ENCODE measurements at places on chromosomes 5 and 9. TPM values are rescaled to one million over a fixed set of nuclear protein-coding genes. Genes with fewer than 3 reads are reported as not detected.

The DCAF10 gene
- 26.4 TPM for polyA plus RNA-seq

GRCh38 chr5:151678713-151679112 is 8.0 kb downstream of the SPARC start:
- no peak for DNase-seq

DNA sequence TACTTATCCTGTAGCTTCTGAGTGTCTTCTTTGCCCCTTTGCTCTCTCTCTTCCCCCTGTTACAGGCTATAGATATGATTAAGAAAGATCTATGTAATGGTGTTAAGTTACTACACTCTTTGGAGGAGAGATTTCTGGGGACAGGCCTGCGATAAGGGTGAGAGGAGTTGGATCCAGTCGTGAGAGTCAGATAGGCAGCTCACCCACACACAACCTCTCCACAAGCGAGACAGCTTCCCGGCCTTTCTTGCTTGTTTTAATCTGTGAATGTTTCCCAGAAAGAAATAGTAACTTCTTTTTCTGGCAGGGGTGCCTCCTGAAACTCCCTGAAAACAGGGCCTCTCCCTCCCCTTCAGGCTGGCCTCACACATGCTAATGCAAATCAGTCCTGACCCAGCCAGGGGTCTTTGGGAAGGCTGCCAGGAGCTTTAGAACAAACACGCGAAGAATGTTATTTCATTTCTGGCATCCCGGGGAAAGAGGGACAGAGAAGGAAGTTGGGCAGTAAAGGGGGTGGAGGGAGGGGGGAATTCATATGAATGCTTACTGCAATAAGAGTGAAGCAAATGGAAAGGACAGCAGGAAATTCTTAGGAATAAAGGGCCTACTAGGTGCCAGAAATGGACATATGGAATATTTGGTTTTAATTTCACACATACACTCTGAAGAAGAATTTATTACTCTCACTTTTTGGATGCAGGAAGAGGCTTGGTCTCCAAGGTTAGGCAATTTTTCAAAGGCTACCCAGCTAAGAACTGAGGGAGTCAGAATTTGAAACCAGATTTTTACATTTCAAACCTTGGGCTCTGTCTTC is 215.8 kb upstream of the TRIM32 start:
- no peak for DNase-seq

GRCh38 chr9:134165357-134166315 is 1.3 kb upstream of the RNU6ATAC start:
- DNase-seq: no peak

GRCh38 chr9:1156794-1157550 is 106.8 kb downstream of the DMRT2 start:
- DNase-seq: no peak

The PFN3 gene
- not detected for polyA plus RNA-seq
